CD4-positive, alpha-beta T cell treated with Interleukin-17A for 1 hour (primary cell): ENCODE measurements at places on chromosomes 12 and 14.

DNA sequence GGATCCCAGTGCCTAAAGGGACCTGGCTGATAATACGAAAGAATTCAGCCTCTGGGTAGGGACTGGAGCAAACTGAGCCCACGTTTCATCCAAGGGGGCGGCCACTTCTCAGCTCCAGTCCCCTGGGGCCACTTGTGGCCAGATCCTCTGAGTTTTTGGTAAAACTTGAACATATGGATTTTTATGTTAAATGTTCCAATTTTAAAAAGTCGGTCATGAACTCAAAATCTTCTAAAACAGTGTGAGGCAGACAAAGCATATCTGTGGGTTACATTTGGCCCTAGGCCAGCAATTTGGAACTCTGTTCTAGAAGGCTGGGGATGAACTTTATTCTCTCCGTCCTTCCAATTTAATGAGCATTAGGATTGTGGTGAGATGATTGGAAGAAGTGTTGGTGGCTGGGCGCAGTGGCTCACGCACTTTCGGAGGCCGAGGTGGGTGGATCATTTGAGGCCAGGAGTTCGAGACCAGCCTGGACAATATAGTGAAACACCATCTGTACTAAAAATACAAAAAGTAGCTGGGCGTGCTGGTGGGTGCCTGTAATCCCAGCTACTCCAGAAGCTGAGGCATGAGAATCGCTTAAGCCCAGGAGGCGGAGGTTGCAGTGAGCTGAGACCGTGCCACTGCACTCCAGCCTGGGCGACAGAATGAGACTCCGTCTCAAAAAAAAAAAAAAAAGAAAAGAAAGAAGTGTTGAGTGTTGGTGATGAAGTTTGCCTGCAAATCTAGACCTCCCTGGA is 3.0 kb upstream of the PPP1CC start:
- no peak for DNase-seq

GRCh38 chr14:59344691-59345455 is 120.3 kb downstream of the GPR135 start:
- DNase-seq = no peak

GRCh38 chr14:75720842-75721498 is 59.9 kb downstream of the TTLL5 start:
- no peak for DNase-seq

- DNase-seq = no peak
Observed at GRCh38 chr12:53424626-53425514, 1.2 kb downstream of the AMHR2 start.

DNA sequence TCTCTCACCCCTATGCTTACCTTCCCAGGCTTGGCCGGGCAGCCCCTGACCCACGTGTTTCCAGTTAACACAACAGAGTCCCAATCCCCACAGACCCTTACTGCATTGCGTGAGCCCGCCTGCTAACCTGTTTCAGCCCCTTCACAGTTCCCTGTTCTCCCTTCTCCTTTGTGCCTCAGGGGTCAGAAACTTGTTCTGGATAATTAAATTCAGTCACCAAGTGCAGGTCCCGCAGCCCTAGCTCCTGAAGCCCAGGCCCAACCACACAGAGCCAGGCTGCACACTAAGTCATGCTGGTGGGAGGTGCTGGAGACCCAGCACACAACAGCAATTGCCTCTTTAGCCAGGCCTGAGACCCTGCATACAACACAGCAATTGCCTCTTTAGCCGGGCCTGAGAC is 9.6 kb downstream of the ISM2 start:
- no peak for DNase-seq

- no peak for DNase-seq
Observed at GRCh38 chr12:52615208-52615868, 3.0 kb downstream of the KRT73 start.

DNA sequence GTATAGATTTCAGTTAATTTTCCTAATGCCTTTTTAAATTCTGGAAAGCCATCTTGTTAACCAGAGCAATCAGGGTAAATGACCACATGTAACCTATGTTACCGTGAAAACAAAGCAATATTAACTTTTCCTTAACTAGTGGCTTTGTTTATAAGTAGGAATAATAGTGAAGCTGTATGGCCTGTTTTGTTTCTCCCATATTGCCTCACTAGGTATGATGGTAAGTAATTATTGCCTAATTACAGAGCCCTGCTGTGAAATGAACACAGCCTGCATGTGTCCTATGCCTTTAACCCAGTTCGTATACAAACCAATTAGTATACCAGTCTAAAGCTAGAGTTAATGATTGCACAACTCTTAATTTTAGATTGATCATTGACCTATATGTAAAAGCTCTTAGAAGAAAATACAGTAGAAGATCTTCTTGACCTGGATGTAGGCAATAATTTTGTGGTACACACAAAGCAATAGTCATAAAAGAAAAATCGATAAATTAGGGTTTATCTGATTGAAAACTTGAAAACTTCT is 249.9 kb downstream of the CCDC91 start:
- no peak for DNase-seq

DNA sequence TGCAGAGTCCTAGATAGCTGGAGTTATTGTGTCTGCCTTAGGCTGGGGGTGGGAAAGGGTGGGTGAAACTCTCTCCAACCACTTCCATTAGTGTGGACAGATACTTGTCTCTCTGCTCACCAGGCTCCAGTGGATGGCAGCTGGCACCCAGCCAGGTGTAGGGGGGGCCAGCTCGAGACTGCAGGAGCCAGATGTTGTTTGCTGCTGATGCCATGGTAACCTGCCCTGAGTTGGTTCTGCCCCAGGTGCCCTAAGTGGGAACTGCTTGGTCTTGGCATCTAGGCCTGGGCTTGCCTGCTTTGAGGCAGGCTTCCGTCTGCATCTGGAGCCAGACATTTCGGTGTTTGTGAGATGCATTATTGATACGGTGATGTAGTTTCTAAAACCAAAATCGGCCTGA is 82.2 kb downstream of the ADCK1 start:
- no peak for DNase-seq

- DNase-seq = no peak
Observed at GRCh38 chr12:2179953-2180736, 127.4 kb downstream of the CACNA1C start.

DNA sequence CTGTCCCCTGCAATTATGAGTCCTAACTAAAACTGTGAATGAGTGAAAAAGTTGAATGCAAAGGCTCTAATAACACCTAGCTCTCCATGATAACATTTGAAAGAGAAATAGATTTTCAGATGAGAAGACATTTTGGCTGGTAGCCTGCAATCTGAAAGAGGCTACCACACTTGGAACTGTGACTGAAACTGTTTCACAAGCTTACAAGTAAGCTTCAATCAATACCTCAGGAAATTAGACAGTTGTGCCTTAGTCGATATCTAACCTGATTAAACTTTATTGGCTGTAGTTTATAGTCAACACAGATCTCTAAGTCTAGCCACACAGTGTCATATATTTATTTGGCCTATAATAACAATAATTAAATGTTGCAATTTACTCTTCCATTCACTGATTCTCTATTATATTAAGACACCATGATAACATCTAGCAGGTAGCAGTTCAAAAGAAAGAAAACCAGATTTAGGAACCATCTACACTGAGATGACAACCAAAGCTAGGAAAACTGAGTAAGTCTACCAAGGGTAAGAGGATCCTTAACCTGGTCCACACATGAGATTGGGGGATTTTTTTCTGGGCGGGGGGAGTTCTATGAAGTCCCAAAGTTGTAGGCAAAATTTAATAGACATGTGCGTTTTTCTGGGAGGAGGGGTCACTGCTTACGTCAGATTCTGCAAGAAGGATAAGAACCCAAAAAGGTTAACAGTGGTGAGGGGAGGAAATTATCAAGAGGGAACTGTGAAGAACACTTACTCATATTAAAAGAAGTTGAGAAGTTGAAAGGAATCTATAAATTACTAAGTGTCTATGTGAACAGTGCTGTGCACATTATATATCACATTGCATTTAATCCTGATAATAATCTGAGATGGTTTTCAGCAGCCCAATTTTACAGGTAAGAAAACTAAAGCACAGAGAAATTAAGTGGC is 65.8 kb downstream of the NUMB start:
- no peak for DNase-seq

- no peak for DNase-seq
Observed at GRCh38 chr12:3398196-3398789, 92.7 kb upstream of the PRMT8 start.
